ENCODE measurements at places on chromosomes 2 and 18. TPM values are rescaled to one million over a fixed set of nuclear protein-coding genes. Genes with fewer than 3 reads are reported as not detected.
A peak's percentile ranks its signal among the peaks of the same experiment; 100 is the strongest.

STPG4 gene
- not detected for total RNA-seq

GRCh38 chr2:57549642-57550102 lies 496.9 kb upstream of the VRK2 start:
- DNase-seq = no peak

- peak; percentile 22 for DNase-seq
Observed at GRCh38 chr2:30656079-30656478, 151.2 kb downstream of the CAPN13 start.

- DNase-seq = peak; percentile 65
Observed at GRCh38 chr2:636641-637405, 40.4 kb downstream of the TMEM18 start.

TEX51 gene
- not detected for total RNA-seq

Data from MG63 (cell line).